Lung (tissue), 17 donors: ENCODE measurements at places on chromosomes 11 and 22. TPM values are rescaled to one million over a fixed set of nuclear protein-coding genes. Genes with fewer than 3 reads are reported as not detected.

- DNase-seq = no peak
- H3K27me3 ChIP-seq = no peaks in the 10 kb centered on the region
- H3K4me3 ChIP-seq = no peak overlapping the region
- H3K27ac ChIP-seq = no peak overlapping the region
Measured at GRCh38 chr22:31323578-31324550, 22.3 kb downstream of the PATZ1 start.

- H3K27ac ChIP-seq = no peak overlapping the region
- no peaks in the 10 kb centered on the region for H3K36me3 ChIP-seq
- no peak for DNase-seq
- H3K27me3 ChIP-seq = no peaks in the 10 kb centered on the region
- peaks cover 2% of the 10 kb centered on the region for H3K4me1 ChIP-seq
Measured at GRCh38 chr11:118868659-118869058, 15.0 kb upstream of the CXCR5 start.

DNA sequence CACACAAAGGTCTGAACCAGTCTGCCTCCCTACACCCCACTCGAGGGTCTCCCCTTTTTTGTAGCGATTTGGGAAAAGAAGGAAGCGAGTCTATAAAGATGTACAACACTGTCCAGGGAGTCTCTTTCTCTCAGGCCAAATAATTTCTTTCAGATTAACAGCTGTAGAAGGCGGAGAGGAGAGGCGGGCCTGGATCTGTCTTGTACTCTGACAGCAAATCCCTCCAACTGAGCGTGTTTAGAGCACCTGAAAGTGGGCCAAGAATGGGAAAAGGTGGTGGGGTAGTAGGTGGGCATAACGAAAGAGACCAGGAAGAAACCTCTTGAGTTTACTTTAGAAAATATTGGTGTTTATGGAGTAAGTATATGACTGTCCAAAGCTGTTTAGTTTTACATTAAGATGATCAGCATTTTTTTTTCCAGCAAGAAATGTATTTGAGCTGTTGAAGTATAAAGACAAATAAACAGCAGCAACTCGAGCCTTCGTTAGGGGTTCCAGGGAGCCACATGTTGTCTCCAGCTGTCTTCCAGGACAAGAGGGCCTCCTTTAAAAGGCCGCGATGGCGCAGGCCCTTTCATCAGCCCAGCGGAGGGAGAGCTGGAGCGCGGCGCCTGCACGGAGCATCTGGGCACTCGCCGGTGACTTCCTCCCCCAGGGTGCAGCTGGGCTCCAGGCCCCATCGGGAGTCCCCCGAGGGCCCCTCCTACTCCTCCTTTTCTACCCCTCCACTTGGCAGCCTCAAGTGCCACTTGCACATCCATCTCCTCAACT is 34.9 kb downstream of the SCUBE1 start:
- H3K27ac ChIP-seq = no peak overlapping the region
- H3K36me3 ChIP-seq = no peaks in the 10 kb centered on the region
- peak; percentile 49 for DNase-seq
- H3K27me3 ChIP-seq = no peaks in the 10 kb centered on the region
- H3K4me3 ChIP-seq = no peak overlapping the region

DNA sequence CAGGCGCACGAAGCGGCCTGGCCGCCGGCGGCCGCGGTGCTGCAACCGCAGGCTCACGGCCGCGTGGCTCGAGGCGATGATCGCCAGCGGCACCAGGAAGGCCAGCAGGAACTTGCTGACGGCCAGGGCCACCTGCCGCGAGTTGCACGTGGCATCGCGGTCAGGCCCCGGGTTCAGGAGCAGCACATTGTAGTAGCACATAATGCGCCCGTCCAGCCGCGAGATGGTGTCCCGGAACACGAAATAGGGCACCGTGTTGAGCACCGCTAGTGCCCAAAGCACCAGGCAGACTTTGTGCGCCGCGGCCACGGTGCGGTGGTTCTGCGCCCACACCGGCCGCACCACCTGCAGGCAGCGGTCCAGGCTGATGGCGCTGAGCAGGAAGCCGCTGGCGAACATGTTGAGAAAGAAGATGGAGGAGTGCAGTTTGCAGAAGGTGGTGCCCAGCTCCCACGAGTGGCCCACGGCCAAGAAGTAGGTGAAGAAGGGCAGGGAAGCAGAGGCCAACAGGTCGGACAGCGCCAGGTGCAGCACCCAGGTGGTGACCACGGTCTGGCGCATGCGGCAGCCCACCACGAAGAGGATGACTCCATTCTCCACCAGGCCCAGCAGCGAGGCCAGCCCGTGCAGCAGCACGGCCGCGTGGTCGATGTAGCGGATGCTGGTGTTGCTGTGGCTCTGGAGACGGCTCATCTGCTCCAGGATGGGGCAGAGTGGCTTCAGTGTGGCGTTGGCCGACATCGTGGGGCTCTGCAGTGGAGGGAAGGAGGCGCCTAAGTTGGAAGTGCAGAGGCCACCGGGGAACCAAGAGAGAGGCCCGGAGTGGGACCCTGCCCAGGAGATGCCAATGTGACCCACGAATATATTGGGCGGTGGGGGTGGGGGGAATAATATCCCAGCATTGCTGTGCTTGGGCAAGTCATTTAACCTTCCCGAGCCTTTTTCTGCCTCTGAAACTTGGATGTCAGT is 2.5 kb downstream of the PTGDR2 start:
- no peak overlapping the region for H3K4me3 ChIP-seq
- H3K27ac ChIP-seq = no peak overlapping the region
- H3K4me1 ChIP-seq = no peaks in the 10 kb centered on the region
- no peak for DNase-seq

Gene UBQLNL
- 0.74 TPM for total RNA-seq

Gene ELMOD1
- 1.1 TPM for total RNA-seq

Gene EFCAB6
- 13.2 TPM for total RNA-seq

Gene TSGA10IP
- 0.34 TPM for total RNA-seq

Gene KCNK4
- not detected for total RNA-seq
